ENCODE measurements at places on chromosomes 3 and 15.
A peak's percentile ranks its signal among the peaks of the same experiment; 100 is the strongest.

- DNase-seq, result no peak
These were observed 66.0 kb downstream of the ATP13A4 start for GRCh38 chr3:193488741-193489140.

DNA sequence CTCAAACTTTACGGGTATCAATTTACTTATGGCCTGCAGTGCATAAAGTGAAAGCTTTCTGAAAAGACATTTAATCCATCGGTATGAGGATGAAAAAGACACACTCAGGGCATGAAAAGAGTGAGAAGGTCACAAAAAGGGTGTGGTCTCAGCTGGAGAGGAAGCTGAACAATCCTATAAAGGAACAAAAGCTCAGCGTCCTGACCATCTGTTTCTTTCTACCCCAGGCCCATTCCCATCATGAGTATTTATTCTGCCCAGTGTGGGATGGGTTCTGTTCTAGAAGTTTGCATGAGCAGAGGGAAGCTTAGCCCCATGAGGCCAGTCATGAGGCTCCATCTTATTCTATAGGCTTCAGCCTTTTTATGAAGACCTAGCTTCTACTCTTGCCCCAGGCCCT lies 144.6 kb downstream of the LPP start:
- DNase-seq, result no peak

DNA sequence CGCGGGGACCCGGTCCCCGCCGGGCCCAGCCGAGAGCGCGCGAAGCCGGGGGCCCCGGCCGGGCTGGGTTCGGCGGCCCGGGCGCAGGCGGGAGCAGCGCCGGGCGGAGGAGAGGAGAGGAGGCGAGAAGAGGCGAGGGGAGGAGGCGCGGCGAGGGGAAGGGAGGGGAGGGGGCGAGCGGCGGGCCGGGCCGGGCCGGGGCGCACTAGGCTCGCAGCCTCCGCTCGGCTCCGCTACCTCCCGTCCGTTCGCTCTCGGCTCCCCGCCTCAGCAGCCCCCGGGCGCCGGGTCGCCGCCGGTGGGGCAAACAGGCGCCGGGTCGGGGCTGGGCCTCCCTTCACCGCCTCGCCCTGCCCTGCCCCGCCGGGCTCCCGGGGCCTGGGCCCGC lies 351 bp downstream of the INSYN1 start:
- no peak for DNase-seq

DNA sequence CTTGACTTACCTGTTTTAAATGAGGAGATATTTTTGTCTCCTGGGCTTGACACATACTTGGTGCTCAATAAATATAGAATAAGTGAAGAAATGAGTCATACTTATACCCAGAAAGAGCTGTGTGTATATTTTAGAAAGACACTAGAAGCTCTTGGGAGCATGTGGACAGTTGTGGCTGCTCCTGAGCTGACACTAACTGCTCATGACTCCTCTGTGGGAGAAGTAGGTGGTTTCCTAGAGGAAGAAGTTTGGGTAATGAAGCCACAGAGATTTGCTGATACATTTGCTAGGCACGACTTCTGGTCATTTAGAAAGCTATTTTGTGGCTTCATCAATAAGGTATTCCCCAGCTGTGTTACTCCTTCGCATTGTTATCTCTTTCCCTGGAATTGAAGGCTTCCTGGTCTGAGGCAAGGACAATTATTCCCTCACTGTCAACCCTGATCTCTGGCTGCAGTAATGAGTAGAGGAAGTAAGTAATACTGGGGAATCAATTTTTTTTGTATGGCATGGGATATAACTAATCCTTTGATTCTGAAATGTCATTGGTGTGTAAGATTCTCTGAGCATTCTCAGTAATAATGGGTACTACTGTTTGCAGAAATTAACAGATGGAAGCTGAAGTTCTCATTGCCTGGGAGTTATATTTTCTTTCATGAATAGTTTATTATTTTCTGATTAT lies 79.6 kb upstream of the DCBLD2 start:
- DNase-seq, result no peak

- peak; percentile 33 for DNase-seq
These were observed 107.7 kb upstream of the RPL32 start for GRCh38 chr3:12948891-12949711.

DNA sequence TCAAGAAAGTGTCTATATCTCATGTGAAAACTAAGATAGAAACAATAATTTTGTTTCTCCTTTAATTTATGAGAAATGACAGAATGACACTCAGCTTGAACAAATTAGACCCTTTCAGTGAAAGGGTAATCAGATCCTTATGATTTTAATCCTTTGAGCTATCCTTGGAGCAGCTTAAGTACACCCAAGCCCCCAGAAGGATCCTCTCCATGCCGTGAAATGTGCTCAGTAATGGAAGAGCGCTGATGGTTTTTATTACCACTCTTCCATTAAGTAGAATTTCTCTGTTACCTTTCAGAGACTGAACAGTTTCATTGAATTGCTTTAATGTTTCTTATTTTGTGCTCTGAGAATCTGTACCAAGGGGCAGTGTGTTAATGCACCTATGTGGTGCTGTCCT lies 54.3 kb downstream of the HMG20A start:
- DNase-seq, result no peak

GRCh38 chr3:45907769-45908705 lies 21.7 kb downstream of the CCR9 start:
- no peak for DNase-seq

- DNase-seq, result no peak
These were observed 32.6 kb downstream of the MB21D2 start for GRCh38 chr3:192884777-192885773.

DNA sequence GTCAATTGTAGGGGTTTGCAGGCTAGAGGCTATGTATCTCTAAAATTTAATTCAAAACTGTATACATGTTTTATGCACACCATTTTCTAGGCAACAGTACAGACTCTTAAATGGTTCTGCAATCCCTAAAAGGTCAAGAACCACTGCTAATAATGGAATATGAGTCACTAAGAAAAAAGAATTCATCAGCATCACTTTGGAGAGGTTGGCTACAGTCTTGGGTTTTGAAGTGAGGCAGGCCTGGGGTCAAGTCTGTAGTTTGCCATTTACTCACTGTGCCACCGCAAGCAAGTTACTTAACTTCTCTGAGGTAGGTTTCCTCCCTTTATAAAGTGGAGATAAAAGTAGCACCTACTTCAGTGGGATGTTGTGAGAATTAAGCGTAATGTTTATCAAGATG lies 33.7 kb downstream of the THRB start:
- no peak for DNase-seq

DNA sequence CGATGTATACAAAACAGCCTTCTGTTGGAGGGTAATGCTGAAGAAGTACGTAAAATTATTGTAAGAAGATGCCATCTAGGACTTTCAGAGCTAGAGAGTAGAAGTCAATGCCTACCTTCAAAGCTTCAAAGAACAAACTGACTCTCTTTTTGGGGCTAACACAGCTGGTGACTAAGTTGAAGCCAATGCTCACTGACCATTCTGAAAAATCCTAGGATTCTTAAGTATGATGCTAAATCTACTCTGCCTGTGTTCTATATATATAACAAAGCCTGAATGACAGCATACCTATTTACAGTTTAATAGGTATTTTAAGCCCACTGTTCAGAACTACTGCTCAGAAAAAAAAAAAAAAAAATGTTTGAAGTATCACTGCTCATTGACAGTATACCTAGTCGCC lies 18.9 kb downstream of the ADPGK start:
- no peak for DNase-seq

DNA sequence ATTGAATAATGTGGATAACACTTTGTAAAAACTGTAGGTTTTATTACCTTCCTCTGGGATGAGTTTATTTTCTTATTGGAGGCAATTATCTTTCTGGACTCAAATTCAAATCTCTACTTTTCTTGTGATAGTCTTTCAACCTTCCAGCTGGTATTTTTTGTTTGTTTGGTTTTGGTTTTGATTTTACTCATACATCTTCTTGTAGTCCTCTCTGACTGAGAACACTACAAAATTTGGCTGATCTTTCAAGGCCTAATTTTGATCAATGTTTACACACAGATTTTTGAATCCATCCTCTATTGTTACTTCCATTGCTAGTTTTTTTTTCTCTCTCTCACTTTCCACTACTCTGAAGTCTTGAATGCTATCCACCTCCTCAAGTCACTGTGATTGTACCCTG lies 303.8 kb upstream of the NECTIN3 start:
- no peak for DNase-seq

- no peak for DNase-seq
These were observed 465 bp downstream of the RUVBL1 start for GRCh38 chr3:128123156-128123537.

DNA sequence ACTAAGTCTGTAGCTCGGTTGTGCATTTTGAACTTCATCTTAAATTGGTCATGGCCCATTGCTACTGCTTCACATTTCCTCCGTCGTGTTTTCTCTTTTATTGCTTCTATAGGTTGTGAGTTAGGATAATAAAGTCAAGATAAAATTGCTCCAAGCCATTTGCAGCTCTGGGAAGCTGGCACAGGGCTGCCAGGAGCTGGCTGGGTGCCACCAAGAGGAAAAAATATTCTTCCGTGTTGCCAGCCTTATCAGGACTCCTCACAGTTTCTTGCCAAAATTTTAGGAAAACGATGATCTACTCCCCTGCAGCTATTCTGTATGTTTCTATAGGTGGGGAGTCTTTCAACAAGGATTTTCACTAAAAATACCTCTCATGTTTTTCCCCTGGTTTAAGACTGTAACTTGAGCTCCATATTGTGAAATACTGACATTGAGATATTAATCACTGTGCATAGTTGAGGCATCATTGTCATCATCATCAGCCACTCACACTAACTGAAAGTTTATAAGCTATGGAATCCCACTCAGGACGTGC lies 55.4 kb upstream of the PIAS1 start:
- no peak for DNase-seq

DNA sequence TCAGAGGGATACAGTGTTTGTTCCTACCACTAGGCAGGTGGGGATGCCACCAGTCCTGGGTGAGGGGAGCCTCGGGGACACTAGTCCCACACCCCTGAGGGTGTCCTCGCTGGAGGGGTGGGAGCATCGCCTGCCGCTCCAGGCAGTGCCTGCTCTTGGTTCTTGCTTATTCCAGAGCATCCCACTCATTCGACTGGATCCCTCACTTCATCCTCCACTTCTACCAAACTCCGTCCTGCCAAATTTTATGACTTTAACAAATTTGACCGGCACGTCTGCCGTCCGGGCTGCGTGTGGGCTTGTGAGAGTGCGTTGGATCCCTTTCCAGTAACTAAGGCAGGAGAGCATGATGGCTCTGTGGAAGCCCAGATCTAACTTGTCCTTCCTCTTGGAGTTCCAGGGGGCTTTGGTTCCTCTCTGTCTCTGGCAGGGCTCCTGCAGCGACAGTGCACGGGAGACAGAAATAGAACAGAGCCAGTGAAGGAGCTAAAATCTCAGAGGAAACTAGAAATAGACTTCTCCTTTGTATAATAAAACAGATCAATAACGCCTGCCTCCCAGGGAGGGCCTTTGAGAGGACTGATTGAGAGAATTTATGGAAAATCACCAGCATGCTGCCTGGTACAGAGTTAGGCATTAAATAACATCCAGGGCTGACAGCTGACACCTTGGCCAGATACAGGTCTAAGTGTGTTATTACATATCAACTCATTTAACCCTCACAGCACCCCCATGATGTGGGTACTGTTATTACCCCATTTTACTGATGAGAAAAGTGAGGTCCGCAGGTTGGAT lies 34.5 kb downstream of the MGLL start:
- DNase-seq, result no peak

- DNase-seq, result no peak
These were observed 39.8 kb upstream of the DUSP7 start for GRCh38 chr3:52095990-52096775.

DNA sequence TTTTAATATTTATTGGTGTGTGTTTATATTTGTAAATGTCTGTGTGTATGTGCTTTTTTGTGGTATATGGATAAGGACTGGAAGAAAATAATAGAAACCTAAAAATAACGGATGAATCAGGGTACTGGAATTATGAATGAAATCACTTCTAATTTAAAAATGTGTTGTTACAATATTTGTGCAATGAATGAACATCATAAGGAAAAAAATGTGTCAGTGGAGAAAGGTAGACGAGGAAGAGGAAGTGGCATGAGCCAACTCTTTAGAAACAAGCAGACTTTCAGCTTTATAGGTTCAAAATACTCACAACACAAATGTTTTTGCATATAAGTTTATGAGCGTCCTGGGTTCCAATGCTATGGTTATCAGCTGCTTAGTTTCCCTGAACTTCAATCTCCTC lies 59.4 kb downstream of the SOX2 start:
- DNase-seq, result no peak

DNA sequence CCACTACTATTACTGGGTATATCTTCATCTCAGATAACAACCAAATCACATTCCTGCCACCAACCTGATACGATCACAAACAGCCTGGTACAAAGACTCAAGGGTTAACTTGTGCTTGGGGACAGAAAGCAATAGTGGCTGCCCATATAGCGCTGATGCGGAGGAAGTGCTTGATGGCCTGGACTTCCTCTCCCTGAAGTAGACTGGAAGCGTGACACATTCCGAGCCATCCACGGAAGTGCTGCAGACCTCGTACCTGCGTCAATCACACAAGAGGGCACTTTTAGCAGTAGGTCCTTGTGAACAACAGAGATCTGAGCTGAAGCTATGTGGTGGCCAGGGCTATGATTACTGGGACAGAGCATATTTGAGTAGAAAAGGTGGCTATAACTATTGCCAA lies 17.3 kb upstream of the C3orf62 start:
- no peak for DNase-seq

DNA sequence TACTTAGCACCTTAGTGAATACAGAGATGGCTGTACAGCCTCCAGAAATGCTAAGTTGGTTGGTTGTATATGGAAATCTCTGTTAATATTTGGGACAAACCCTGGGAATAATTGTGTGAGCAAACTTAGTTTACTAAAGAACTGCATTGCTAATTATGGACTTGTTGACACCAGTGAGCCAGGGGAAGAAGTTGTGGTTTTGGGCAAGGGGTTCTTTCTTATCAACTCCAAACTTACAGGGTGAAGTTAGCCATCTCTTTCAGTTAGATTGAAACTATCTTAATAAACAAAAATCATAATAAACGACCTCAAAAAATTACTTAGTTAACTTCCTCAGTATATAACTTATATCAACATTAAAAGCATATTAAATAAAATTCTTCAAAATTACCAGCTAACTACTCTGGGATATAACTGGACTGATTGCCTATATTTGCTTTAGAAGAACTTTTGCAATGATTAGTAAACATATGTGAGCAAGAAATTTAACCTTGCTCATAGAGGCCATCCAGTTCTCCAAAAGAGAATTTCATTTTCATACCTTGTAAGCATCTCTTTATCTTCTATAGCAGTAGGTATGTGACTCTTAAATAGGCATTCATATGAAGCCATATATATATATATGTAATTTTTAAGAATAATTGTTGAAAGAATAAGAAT lies 24.7 kb downstream of the MBNL1 start:
- no peak for DNase-seq

GRCh38 chr3:73401059-73401458 lies 223.7 kb downstream of the PDZRN3 start:
- peak; percentile 35 for DNase-seq

- no peak for DNase-seq
These were observed 43.8 kb downstream of the WWTR1 start for GRCh38 chr3:149613988-149614387.

- no peak for DNase-seq
These were observed 16.0 kb downstream of the UBE2E2 start for GRCh38 chr3:23219117-23219516.
